ENCODE measurements at places on chromosomes 7 and 10. TPM values are rescaled to one million over a fixed set of nuclear protein-coding genes. Genes with fewer than 3 reads are reported as not detected.

GRCh38 chr10:121240556-121240955 is 357.7 kb downstream of the FGFR2 start:
- H3K36me3 ChIP-seq, result no peaks in the 10 kb centered on the region
- DNase-seq, result no peak
- H3K4me1 ChIP-seq, result peaks cover 17% of the 10 kb centered on the region
- no peak overlapping the region for H3K27ac ChIP-seq
- H3K4me3 ChIP-seq, result no peak overlapping the region

DNA sequence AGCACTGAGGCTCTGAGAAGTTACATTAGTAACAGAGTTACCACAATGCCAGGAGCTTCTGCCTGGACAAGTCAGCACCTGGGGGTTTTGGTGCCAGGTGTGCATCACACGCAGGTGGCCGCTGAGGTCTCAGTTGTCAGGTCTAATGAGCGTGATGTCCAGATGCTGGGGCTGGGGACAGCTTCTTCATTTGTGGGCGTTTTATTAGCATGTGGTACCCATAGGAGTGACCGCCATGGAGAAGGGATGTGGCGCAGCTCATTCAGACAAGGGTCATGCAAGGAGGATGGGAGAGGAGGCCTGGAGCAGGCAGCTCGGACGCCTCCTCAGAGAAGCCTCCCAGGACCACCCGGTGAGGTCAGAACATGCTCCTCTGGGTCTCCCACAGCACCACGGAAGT is 27.8 kb downstream of the FAM241B start:
- no peak for DNase-seq
- no peaks in the 10 kb centered on the region for H3K36me3 ChIP-seq
- H3K27me3 ChIP-seq, result peaks cover 6% of the 10 kb centered on the region
- no peaks in the 10 kb centered on the region for H3K4me1 ChIP-seq
- no peak overlapping the region for H3K27ac ChIP-seq

ALKBH4 gene
- total RNA-seq, result 17.7 TPM

DNA sequence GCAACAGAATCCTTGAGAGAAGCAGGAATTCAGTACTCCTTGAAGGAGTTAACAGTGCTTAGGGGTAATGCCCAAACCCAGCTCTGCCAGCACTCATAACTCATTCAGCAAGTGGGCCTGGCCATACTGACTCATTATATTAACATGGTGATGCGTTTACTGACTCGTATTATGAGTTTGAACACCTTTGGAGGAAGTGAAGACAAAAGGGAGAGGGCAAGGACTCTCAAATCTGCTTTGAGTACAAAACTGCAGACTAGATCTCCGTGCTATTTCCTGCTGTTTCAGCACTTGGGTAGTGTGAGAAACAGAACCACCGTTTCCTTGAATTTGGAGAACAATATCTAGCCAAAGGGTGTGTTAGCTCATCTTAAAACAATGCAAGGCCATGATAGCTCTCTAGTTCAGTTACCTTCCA is 30.8 kb downstream of the SLC16A9 start:
- DNase-seq, result no peak
- H3K36me3 ChIP-seq, result no peaks in the 10 kb centered on the region
- no peaks in the 10 kb centered on the region for H3K27me3 ChIP-seq
- H3K4me1 ChIP-seq, result peaks cover 8% of the 10 kb centered on the region
- H3K4me3 ChIP-seq, result no peak overlapping the region

GRCh38 chr7:51303142-51303525 is 13.5 kb downstream of the COBL start:
- no peak overlapping the region for H3K4me3 ChIP-seq
- no peak for DNase-seq
- no peaks in the 10 kb centered on the region for H3K36me3 ChIP-seq

- H3K27me3 ChIP-seq, result peaks cover 13% of the 10 kb centered on the region
- DNase-seq, result peak; percentile 61
- no peaks in the 10 kb centered on the region for H3K36me3 ChIP-seq
- H3K4me1 ChIP-seq, result no peaks in the 10 kb centered on the region
Observed at GRCh38 chr7:98733036-98733435, 116.0 kb downstream of the NPTX2 start.

DNA sequence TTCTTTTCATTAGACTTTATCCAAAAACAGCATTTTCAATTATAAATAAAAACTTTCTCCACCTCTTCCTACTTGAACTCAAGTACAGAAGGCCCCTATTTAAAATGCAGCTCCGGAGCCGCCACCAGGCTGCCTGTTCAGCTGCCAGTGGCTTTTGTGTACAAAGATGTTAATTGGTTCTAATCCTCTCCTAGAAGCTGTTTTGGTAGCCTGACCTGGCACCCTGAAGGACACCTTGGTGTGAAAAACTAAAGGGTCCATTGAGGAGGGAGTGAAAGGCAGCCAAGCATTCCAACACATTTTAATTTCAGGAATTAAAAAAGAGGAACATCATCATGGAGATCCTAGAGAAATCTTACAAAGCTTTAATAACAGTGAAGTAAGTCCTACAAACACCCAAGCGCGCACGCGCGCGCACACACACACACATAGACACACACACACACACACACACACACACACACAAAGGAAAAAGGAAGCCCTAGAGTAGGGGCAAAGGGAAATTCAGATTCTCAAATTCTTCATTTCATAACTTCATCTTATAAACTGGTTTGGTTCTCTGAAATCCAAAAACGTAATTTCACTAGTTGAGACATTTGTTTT is 41.4 kb downstream of the VAX1 start:
- no peaks in the 10 kb centered on the region for H3K27me3 ChIP-seq
- H3K36me3 ChIP-seq, result no peaks in the 10 kb centered on the region
- H3K4me1 ChIP-seq, result peaks cover 77% of the 10 kb centered on the region
- H3K27ac ChIP-seq, result peak overlapping the region; percentile 4

GRCh38 chr7:126979722-126980121 is 273.0 kb downstream of the GRM8 start:
- no peak overlapping the region for H3K4me3 ChIP-seq
- no peak overlapping the region for H3K27ac ChIP-seq
- H3K4me1 ChIP-seq, result no peaks in the 10 kb centered on the region
- H3K36me3 ChIP-seq, result no peaks in the 10 kb centered on the region
- DNase-seq, result no peak

DNA sequence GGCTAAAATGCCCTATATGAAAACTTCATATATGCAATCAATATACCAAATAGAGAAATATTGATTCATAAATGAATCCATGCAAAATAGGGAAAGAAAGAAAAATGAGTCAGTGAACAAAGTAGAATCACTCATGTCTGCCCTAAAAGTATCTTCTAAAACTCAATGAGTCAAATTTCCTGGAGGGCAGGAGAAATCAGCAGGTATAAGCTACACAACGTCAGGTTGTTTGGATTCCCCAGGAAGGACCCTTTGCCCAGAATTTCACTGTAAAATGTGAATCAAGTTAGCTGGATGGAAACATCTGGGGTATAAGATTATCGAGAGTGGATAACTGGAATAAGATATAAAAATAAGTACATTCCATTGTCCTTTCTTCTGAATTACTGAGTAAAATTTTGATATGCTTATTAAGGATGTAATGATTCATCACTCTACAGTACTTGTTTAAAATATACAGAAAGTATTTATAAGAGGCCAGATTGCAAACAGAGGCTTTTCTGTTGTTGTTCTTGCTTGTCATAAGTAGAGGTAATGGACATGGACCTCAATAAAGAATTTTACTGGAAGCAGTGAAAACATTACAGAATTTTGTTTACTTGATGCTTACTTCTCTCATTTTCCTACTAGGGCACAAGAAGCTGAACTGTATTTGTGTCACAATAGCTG is 99.0 kb downstream of the AGMO start:
- H3K4me3 ChIP-seq, result no peak overlapping the region
- H3K27ac ChIP-seq, result no peak overlapping the region
- no peaks in the 10 kb centered on the region for H3K27me3 ChIP-seq
- no peak for DNase-seq
- H3K36me3 ChIP-seq, result no peaks in the 10 kb centered on the region
- H3K4me1 ChIP-seq, result peaks cover 11% of the 10 kb centered on the region

GRCh38 chr10:133162910-133163856 is 3.2 kb downstream of the KNDC1 start:
- no peak overlapping the region for H3K4me3 ChIP-seq
- DNase-seq, result no peak
- peaks cover 56% of the 10 kb centered on the region for H3K27me3 ChIP-seq
- H3K4me1 ChIP-seq, result peaks cover 12% of the 10 kb centered on the region
- H3K36me3 ChIP-seq, result no peaks in the 10 kb centered on the region
- no peak overlapping the region for H3K27ac ChIP-seq

C1QL3 gene
- total RNA-seq, result not detected

DNA sequence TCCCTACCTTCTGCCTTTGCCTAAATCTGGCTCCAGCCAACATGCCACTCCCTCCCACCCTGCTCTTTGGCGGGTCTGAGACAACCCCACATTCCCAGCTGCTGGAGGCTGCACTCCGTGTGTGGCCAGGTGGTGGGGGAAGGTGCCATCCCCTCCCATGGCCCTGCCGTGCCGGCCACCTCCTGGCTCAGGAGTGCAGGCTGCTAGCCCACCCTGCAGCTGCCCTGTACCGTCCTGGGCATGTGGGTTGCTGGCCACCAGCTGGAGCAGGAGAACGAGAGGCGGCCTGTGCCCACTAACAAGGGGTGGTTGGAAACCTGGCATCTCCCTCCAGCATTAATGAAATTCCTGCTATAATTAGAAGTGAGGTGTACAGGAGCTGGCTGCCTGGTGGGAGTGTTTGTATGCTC is 97.6 kb downstream of the ZMIZ1 start:
- DNase-seq, result no peak
- no peaks in the 10 kb centered on the region for H3K4me1 ChIP-seq
- no peaks in the 10 kb centered on the region for H3K36me3 ChIP-seq
- H3K4me3 ChIP-seq, result no peak overlapping the region
- no peaks in the 10 kb centered on the region for H3K27me3 ChIP-seq

- H3K36me3 ChIP-seq, result no peaks in the 10 kb centered on the region
- no peak overlapping the region for H3K4me3 ChIP-seq
- H3K27ac ChIP-seq, result no peak overlapping the region
- H3K4me1 ChIP-seq, result no peaks in the 10 kb centered on the region
- DNase-seq, result no peak
Observed at GRCh38 chr10:128550045-128550444, 423.8 kb upstream of the MKI67 start.

GRCh38 chr10:27728338-27728737 is 17.3 kb downstream of the MKX start:
- no peak overlapping the region for H3K27ac ChIP-seq
- H3K27me3 ChIP-seq, result peaks cover 23% of the 10 kb centered on the region
- H3K36me3 ChIP-seq, result no peaks in the 10 kb centered on the region
- no peaks in the 10 kb centered on the region for H3K4me1 ChIP-seq
- H3K4me3 ChIP-seq, result no peak overlapping the region

GRCh38 chr7:36875794-36876193 is 151.5 kb upstream of the AOAH start:
- no peaks in the 10 kb centered on the region for H3K36me3 ChIP-seq
- H3K27me3 ChIP-seq, result peaks cover 5% of the 10 kb centered on the region
- no peaks in the 10 kb centered on the region for H3K4me1 ChIP-seq

SKIDA1 gene
- 4.9 TPM for total RNA-seq

GRCh38 chr7:70744492-70744891 is 387.5 kb upstream of the GALNT17 start:
- no peak overlapping the region for H3K4me3 ChIP-seq
- H3K36me3 ChIP-seq, result no peaks in the 10 kb centered on the region
- DNase-seq, result no peak
- no peak overlapping the region for H3K27ac ChIP-seq

CLDN12 gene
- 32.9 TPM for total RNA-seq

TMEM225B gene
- total RNA-seq, result 1.3 TPM

- H3K27me3 ChIP-seq, result no peaks in the 10 kb centered on the region
- DNase-seq, result no peak
- no peak overlapping the region for H3K27ac ChIP-seq
Observed at GRCh38 chr10:81564143-81564542, 310.9 kb upstream of the NRG3 start.

C10orf67 gene
- 0.50 TPM for total RNA-seq
